ENCODE measurements at places on chromosomes 11 and 22. TPM values are rescaled to one million over a fixed set of nuclear protein-coding genes. Genes with fewer than 3 reads are reported as not detected.

DNA sequence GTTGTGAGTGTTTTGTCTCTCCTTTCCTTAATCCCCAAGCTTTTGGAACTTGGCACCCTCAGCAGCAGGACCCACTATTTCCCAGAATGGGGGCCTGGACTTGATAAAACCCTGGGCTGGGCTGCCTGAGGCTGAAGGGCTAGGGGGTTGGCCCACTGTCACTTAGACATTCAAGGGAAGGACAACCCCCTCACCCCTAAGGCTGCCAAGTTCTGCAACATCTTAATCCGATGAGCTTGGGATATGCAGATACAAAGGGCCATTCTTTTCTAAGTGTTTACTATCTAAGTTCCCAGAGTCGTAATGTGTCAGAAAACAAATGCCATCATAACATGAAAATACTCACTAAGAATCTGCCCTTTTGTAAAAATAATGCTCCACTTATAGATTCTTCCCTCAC lies 42.9 kb downstream of the IRAG1 start:
- H3K4me3 ChIP-seq: no peak overlapping the region
- H3K27me3 ChIP-seq: no peaks in the 10 kb centered on the region
- no peak for DNase-seq
- peaks cover 19% of the 10 kb centered on the region for H3K4me1 ChIP-seq
- no peaks in the 10 kb centered on the region for H3K36me3 ChIP-seq

MRGPRF gene
- 7.9 TPM for total RNA-seq

DNA sequence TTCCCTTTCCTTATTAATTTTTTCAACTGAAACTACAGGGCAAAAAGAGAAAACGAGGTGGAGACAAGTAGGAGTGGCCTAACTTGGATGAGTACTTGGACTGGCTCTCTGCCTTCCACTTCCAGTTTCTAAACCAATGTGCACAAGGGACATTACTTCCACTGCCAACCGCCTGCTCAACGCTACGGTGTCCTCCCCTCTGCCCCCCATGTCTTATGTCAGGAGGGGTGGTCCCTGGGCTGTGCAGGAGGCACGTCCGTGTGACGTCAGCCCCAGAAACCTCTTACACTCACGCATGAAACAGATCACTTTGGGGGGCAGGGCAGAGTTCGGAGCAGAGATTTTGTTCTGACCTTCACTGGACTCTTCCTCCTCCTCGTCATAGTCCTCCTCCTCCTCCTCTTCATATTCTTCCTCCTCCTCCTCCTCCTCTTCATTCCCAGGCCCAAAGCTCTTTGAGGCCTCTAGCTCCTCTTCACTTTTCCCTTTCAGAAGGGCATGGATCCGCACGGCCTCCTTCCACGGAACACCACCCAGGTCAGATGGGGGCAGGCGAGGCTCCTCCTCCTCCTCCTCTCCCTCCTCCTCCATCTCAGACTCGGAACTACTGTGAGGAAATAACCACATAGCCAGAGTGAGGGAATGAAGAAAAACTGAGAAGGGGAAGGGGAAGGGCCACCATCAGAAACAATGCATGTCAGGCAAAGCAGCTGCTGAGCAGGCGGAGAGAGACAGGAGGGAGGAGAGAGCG lies 57.4 kb upstream of the BID start:
- peaks cover 38% of the 10 kb centered on the region for H3K36me3 ChIP-seq
- H3K4me3 ChIP-seq: no peak overlapping the region
- H3K27ac ChIP-seq: peak overlapping the region; percentile 75
- H3K4me1 ChIP-seq: peaks cover 45% of the 10 kb centered on the region

GRCh38 chr11:19332476-19332875 lies 91.7 kb upstream of the E2F8 start:
- DNase-seq: no peak
- no peaks in the 10 kb centered on the region for H3K27me3 ChIP-seq
- no peaks in the 10 kb centered on the region for H3K4me1 ChIP-seq
- no peak overlapping the region for H3K27ac ChIP-seq
- H3K4me3 ChIP-seq: no peak overlapping the region
- no peaks in the 10 kb centered on the region for H3K36me3 ChIP-seq

PTGDR2 gene
- total RNA-seq: not detected

DNA sequence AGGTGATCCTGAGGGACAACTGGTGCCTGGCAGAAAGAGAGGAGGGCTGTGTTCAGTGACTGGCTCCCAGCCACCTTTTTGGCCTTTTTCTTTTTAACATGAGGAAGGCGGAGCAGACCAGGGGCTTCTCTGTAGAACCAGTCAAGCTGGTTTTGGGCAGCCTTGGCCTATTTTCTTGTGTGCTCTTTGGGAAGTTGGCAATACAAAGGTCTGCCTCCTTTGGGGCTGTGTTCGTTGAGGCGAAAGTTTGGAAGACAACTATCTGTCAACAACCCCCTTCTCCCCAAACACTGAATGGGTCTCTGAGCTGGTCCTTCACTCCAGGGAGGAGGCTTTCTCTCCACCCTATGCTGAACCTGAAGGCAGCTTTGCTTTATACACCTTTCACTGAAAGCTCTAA lies 8.5 kb downstream of the MARK2 start:
- H3K27ac ChIP-seq: no peak overlapping the region
- H3K4me1 ChIP-seq: peaks cover 98% of the 10 kb centered on the region
- no peak for DNase-seq
- peaks cover 6% of the 10 kb centered on the region for H3K36me3 ChIP-seq
- no peak overlapping the region for H3K4me3 ChIP-seq

CTSC gene
- 227 TPM for total RNA-seq

GRCh38 chr11:128904303-128904655 lies 13.1 kb downstream of the KCNJ5 start:
- no peaks in the 10 kb centered on the region for H3K27me3 ChIP-seq
- no peak overlapping the region for H3K4me3 ChIP-seq
- no peak for DNase-seq

- no peak overlapping the region for H3K27ac ChIP-seq
- no peak for DNase-seq
- no peaks in the 10 kb centered on the region for H3K27me3 ChIP-seq
These were observed 8.1 kb upstream of the DGKZ start for GRCh38 chr11:46338988-46339666.

TMPRSS6 gene
- total RNA-seq: not detected

GRCh38 chr11:61111050-61111435 lies 8.8 kb downstream of the CD5 start:
- H3K4me1 ChIP-seq: no peaks in the 10 kb centered on the region
- H3K27me3 ChIP-seq: no peaks in the 10 kb centered on the region
- H3K36me3 ChIP-seq: no peaks in the 10 kb centered on the region
- peak overlapping the region; percentile 58 for H3K27ac ChIP-seq

DNA sequence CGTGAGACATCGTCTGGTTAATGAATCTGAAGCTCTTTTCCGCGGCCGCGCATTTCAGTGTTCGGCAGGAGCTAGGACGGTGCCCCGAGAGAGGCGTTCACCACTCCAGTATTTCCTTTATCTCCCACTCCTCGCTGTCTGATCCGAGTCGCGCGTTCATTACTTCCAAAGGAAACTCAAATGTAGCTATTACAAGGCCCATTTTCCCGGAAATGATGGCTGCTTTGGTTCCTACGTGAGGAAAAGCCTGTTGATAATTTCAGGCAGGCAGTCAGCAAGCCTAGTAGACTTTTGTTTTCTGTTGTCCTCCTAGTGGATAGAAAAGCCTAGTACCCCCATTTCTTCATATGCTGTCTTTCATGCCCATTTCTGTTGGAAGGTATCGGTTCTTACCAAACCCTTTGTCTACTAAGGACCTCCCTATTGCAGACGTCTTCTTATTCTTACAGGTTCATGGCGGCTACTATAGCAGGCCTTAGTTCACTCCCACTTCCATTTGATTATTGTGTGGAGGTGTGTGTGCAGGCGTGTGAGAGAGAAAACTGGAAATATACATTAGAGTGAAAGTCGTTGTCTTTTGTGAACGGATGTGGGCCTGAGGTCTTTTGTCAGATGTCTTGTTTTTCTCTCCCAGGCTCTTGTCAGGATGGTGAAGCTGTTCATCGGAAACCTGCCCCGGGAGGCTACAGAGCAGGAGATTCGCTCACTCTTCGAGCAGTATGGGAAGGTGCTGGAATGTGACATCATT lies 737 bp downstream of the RBM4 start:
- H3K27me3 ChIP-seq: no peaks in the 10 kb centered on the region
- no peak for DNase-seq
- H3K27ac ChIP-seq: peak overlapping the region; percentile 93
- H3K36me3 ChIP-seq: peaks cover 23% of the 10 kb centered on the region
- H3K4me1 ChIP-seq: peaks cover 78% of the 10 kb centered on the region

DNA sequence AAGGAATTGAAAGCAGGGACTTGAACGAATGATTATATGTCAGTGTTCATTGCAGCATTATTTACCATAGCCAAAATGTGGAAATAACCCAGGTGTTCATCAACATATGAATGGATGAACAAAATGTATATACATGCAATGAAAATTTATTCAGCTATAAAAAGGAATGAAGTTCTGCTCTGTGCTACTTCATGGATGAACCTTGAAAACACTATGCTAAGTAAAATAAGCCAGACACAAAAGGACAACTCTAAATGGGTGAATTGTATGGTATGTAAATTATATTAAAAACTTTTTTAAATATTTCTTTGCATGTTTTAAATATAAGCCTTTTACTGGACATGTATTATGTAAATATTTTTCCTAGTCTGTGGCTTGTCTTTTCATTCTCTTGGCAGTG lies 107.0 kb downstream of the ME3 start:
- H3K27ac ChIP-seq: no peak overlapping the region
- H3K27me3 ChIP-seq: no peaks in the 10 kb centered on the region

GAB4 gene
- total RNA-seq: not detected

DNA sequence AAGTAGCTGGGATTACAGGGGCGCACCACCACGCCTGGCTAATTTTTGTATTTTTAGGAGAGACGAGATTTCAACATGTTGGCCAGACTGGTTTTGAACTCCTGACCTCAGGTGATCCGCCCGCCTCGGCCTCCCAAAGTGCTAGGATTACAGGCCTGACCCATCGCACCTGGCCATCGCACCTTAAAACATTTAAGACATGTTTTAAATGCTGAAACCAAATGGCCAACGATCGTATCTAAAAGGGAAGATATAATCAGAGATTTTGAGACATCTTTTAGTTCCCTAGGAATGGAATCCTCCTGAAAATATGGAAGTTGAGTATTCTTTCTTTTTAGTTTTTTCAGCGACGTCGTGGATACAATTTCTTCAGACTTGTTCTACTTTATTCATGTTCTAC lies 21.8 kb upstream of the APOBEC3A start:
- no peaks in the 10 kb centered on the region for H3K27me3 ChIP-seq
- no peak for DNase-seq
- no peaks in the 10 kb centered on the region for H3K36me3 ChIP-seq
- no peak overlapping the region for H3K27ac ChIP-seq
- H3K4me3 ChIP-seq: no peak overlapping the region
- H3K4me1 ChIP-seq: peaks cover under 1% of the 10 kb centered on the region

DNA sequence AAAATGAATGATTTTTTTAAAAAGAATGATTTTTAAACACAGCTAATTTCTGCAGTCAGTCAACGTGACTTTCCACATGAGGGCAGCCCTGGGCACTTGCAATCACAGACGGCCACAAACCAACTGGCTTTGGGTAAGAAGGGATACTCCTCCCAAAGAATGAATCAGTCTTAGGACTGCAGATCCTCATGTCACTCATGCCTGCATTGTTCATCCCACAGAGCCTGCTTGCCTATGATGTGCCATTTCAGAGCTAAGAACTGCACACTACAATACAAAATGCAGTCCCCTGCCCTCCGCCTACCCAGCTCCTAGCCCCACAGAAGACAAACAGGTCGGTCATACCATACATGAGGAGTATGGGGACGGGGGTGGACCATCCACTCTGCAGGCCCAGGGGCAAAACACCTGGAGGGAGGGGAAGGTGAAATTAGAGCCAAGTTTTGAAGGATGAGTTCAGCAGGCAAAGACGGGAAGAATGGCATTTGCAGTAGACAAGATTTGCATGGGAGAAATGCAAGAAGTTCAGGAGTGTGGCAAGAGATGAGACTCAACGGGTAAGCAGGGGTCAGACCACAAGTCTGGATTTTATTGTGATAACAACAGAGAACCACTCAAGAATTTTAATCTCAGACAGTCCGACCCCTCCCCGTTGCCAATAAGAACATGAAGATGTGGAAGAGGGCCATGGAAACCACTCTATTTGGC lies 24.7 kb downstream of the PACSIN2 start:
- no peak overlapping the region for H3K27ac ChIP-seq
- no peak overlapping the region for H3K4me3 ChIP-seq
- H3K4me1 ChIP-seq: peaks cover 35% of the 10 kb centered on the region
- no peaks in the 10 kb centered on the region for H3K36me3 ChIP-seq
- no peak for DNase-seq

KBTBD4 gene
- 20.2 TPM for total RNA-seq

OR51B4 gene
- total RNA-seq: not detected

CADM1 gene
- 9.8 TPM for total RNA-seq

DNA sequence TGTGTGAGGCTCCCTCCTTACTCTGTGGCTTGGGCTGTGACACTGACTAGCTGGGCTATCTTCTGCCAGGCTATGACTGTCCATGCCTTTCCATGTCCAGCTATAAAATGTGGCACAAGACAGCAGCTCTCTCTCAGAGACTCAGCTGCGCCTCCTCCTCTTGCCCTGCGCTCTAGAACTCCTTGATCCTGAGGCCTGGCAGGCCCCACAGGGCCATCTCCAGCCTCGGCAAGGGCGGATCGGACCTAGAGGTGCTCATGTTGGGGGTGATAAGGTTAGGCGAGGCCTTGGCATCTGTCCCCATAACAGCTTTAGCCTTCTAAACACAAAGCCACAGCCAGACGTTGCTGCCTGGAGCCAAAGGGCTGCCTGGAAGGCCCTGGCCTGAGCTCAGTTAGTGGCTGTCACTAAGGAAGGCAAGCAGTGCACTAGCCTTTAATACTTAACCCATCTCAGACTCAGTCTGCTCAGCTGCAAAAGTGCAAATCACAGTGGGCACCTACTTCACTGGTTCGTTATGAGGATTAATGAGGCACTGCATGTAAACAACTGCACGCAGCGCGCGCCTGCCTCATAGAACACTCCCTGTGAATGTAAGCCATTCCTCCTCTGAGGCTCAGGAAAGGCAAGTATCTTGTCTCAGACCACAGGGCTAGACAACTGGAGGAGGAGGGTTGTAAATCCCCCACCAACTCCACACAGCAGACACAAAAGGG lies 1.2 kb downstream of the GUCD1 start:
- H3K27ac ChIP-seq: peak overlapping the region; percentile 98
- peak overlapping the region; percentile 96 for H3K4me3 ChIP-seq
- no peaks in the 10 kb centered on the region for H3K27me3 ChIP-seq

DNA sequence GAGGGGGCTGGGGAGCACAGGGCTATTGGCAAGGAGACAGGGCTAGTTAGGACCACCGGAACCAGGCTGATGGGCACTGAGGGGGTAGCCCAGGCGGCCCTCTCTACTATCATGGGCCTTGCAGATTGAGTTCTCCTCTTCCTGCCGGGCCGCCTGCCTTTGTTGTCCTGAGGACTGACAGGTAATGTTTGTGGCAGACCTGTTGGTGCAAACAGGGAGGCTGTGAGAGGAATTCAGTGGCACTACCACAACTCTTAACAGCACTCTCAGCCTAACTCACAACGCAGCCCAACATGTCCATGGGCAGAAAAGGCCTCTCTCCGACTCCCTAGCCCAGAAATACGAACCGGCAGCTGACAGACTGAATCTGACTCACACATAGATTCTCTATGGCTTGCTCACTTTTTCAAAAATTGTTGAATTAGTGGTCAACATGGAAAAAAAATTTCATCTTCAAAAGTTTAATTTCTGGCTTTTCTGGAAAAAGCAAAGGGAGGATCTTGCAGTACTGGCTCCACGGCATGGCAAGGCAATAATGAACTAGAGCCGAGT lies 11.4 kb downstream of the KCNJ5 start:
- H3K4me3 ChIP-seq: no peak overlapping the region
- no peak for DNase-seq
- no peak overlapping the region for H3K27ac ChIP-seq
- H3K36me3 ChIP-seq: no peaks in the 10 kb centered on the region

PKP3 gene
- not detected for total RNA-seq

OR8G1 gene
- total RNA-seq: not detected

BBOX1 gene
- total RNA-seq: not detected
